SHP77 treated with DMSO at 0.1 percent for 48 hours (cell line): ENCODE measurements at places on chromosomes 11 and 22.

- DNase-seq: no peak
Observed at GRCh38 chr22:39244496-39245129, at the start of gene PDGFB. TSS of gene PDGFB (minus strand) at chr22:39244982. CDS start at chr22:39243963, 1,019 bp downstream.

- DNase-seq: no peak
Observed at GRCh38 chr11:119624102-119624615, 104.8 kb downstream of the NECTIN1 start.

- no peak for DNase-seq
Observed at GRCh38 chr22:32617903-32618302, 143.3 kb downstream of the FBXO7 start.

GRCh38 chr11:27020751-27021150 lies 19.9 kb upstream of the BBOX1 start:
- no peak for DNase-seq

- no peak for DNase-seq
Observed at GRCh38 chr11:100639140-100639539, 47.9 kb upstream of the ARHGAP42 start.

DNA sequence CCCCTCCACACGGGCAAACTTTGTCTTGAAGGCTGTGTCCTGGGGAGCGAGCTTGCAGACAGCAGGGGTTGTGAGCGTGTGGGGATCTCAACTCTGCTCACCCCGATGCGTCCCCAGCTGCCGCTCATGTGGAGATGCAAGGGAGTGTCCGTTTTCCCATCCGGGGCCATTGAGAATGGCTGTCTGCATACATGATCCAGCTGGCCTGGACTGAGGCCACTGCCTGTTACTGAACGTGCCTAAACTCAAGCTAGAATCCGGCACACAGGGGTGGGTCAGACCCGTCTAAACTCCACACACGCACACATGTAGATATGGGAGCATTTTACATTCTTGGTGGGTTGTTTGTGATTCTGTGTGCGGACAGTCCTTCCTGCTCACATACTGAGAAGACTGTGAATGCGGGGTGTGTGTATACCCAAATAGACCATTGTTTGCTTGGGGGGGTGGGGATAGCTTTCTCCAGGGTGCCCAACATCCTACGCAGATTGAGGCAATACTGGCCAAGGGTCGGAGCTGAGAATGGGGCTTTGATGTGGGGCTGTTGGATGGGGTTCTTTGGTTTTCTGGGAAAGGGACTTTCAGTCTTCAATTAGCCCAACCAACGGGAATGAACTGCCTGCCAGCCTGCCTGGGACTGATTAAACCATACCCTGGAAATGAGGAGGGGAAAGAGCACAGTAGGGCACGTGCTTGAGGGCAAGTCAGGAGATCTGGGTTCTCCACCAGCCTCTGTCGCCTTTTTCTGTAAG lies 60.4 kb downstream of the ST3GAL4 start:
- no peak for DNase-seq

- peak; percentile 79 for DNase-seq
Observed at GRCh38 chr11:61336171-61336935, 3.3 kb downstream of the TKFC start.

GRCh38 chr22:33850193-33850592 lies 70.1 kb downstream of the LARGE1 start:
- DNase-seq: no peak

DNA sequence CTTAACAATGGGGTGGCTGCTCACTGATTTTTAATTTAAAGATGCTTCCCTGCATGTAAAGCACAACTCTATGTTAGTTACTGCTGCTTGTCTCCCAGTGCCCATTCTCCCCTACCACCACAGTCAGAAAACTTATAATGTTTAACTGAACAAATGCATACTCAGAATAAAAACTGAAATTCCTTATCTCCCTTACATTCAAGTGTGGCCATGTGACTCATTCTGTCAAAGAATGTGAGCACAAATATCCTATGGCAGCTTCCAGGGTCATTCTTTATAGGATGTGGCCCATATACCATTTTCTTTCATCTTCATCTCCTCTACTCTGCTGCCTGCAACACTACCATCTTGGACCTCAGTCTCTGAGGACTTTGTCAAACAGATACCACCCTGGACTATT lies 374.8 kb downstream of the DYNC2H1 start:
- no peak for DNase-seq

- no peak for DNase-seq
Observed at GRCh38 chr11:110903378-110903777, 191.1 kb upstream of the ARHGAP20 start.

DNA sequence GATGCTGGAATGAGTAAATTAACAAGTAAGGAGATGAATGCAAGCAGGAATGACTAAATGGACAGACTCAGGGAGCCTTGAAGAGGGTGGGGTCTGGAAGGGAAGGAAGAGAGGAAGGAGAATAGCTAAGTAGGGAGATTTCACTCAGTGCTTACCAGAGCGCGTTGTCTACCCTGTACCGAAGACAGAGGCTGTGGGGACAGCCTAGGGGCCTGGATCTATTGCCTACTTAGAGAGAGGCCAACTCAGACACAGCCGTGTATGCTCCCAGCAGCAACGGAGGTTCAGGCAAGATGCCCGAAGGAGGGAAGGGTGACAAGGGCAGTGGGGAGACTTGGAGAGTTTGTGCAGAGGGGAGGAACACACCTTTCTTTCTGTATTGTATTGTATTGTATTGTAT lies at the start of gene FOLR2:
Gene FOLR2, plus strand, starts transcription at position 157 of the 400 bp plus-strand sequence. CDS start 1,791 bp downstream, outside the sequence.
- DNase-seq: no peak

DNA sequence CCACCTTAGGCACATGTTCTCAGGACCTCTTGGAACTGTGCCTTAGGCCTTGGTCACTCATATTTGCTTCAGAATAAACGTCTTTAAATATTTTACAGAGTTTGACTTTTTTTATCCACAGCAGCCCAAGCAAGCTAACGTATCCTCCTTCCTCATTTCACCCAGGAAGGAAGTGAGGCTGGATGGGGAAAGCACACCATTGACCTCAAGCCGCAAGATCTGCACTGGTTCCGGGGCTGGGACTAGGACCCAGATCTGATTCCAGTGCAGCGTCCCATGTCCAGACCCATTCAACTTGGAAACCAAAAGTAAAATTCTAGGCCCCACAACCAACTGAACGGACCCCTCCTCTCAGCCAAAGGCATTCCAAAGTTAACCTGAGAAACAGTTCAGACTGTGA lies 2.4 kb upstream of the LGALS12 start:
- DNase-seq: no peak

- no peak for DNase-seq
Observed at GRCh38 chr11:128599729-128600128, 12.4 kb upstream of the ETS1 start.

- no peak for DNase-seq
Observed at GRCh38 chr11:60785806-60786361, 751 bp downstream of the MS4A10 start.

DNA sequence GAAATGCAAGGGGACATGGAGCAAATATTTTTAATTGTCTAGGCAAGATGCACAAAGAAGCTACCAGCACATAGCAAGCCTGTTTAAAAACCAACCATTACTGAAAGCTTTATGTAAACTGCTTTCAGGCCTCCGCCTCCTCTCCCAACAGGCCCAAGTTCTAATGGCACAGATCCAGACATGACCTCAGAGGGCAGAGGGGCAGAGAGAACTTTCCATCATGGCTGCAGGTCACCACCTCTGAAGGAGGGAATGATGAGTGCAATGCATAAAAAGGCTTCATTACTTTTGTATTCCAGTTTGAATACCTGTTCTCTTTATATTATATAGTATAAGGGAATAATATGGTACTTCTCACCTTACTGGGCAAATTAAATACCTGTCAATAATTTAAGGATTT lies 15.2 kb downstream of the DDX17 start:
- no peak for DNase-seq

DNA sequence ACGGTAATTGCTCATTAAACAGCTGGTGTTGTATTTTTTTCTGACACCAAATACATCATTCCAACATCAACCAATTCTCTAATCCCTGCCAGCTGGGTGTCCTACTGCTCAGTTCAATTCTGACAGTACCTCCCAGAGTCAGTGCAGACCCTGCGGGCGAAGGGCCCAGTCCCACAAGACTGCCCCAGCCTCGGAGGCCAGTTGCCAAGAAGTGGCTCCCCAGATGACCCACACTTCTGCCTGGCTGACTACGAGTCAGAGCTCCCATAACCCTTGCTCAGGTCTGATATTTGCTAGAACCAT lies 147.2 kb downstream of the CTTN start:
- no peak for DNase-seq

DNA sequence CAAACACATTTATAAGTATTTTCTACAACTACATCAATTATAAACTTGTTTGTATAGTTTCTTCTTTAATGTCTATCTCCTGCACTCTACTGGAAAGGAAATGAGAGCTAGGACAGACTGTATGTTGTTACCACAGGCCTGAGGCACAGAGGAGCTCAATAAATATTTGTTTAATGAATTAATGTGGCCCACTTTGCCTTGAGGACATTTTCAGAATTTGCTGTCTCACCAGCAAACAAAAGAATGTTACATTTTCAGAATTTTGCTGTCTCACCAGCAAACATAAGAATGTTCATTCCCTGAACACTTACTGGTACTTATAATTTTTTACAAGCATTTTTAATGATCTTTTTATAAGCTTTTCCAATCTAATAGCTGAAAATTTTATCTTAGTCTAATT lies 41.9 kb upstream of the WNT7B start:
- no peak for DNase-seq

DNA sequence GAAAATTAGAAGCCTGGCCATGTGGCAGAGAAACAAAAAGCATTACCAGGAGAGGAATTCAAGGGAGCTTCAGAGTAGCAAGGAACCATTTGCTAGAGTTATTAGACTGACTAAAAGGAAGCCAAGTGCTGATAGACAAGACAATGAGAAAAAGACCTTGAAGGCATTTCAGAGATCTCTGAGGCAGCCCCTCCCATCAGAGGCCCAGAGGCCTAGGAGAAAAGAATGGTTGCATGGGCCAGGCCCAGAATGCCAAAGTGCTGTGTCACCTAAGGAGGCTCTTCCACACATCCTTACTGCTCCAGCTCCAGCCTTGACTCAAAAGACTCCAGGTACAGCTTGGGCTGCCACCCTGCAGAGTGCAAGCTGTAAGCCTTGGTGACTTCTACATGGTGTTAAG lies 61.8 kb upstream of the POU2AF2 start:
- DNase-seq: no peak

DNA sequence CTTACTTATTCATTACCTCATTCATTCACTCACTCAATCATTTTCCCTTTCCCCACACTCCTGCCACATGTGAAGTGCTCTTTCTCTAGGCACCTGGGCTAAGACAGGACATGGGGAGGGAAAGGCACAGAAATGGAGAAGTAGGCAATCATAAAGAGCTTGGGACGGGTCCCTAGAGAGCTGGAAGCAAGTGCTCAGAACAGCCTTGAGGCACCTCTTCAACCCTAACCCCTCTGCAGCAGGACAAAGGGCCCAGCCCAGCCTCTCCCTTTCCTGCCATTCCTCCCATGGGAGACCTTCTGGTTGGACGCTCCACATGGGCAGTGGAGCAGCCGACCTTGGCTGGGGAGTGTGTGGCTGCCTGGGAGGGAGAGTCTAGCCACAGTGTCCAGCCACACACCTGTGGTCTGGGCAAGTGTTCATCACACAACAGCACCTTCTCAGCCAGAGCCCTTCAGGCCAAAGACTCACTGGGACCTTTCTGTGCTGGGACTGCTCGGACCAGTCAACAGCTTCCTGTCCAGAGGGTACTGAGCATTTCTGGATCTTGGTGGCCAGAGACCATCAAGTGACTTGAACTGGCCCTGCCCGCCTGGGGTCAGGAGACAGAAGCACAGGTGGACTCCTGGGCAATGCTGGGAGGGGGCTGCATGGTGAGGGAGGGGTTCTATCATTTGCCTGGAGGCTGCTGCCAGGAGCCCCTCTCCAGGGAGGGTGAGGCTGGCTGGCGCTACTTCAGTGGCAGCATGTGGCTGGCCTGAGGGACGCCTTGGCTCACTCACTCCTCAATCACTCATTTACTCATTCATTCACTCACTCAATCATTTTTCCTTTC lies 1.0 kb upstream of the MUC5AC start:
- DNase-seq: no peak

- DNase-seq: no peak
Observed at GRCh38 chr11:83456566-83456965, 170.4 kb upstream of the CCDC90B start.

- no peak for DNase-seq
Observed at GRCh38 chr11:121884626-121885025, 231.4 kb downstream of the BLID start.

GRCh38 chr22:22698263-22698750 lies 53.9 kb downstream of the GGTLC2 start:
- DNase-seq: no peak

- no peak for DNase-seq
Observed at GRCh38 chr11:115942011-115942410, 437.8 kb upstream of the CADM1 start.

- DNase-seq: no peak
Observed at GRCh38 chr11:111046291-111046690, 199.2 kb upstream of the POU2AF2 start.

GRCh38 chr11:128415539-128415938 lies 171.8 kb downstream of the ETS1 start:
- DNase-seq: no peak

GRCh38 chr11:62573006-62573591 lies 592 bp downstream of the EEF1G start:
- DNase-seq: no peak

DNA sequence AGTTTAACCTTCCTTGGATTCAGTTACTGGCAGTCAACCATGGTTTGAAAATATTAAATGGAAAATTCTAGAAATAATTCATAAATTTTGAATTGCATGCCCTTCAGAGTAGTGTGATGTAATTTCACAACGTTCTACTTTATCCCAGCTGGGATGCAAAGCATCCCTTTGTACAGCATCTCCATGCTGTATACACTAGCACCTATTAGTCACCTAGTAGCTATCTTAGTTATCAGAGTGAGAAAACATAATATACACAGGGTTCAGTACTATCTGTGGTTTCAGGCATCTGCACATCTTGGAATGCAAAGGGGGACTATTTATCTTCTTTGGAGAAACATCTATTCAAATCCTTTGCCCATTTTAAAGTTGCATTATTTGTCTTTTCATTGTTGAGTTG lies 30.8 kb downstream of the CBL start:
- no peak for DNase-seq

GRCh38 chr11:1100417-1101245 lies 26.0 kb downstream of the MUC2 start:
- DNase-seq: no peak

- no peak for DNase-seq
Observed at GRCh38 chr22:17043521-17043920, 35.5 kb upstream of the GAB4 start.

- DNase-seq: peak; percentile 96
Observed at GRCh38 chr11:72227316-72228228, 3.0 kb downstream of the INPPL1 start.

GRCh38 chr11:69115586-69116560 lies 39.9 kb upstream of the SMIM38 start:
- no peak for DNase-seq
